ENCODE measurements at places on chromosomes 7 and 10.

GRCh38 chr7:50085344-50085743 is 7.7 kb downstream of the ZPBP start:
- H3K27me3 ChIP-seq, result no peaks in the 10 kb centered on the region
- H3K27ac ChIP-seq, result no peak overlapping the region
- no peak overlapping the region for H3K4me3 ChIP-seq
- DNase-seq, result peak; percentile 82
- H3K4me1 ChIP-seq, result no peaks in the 10 kb centered on the region

- no peaks in the 10 kb centered on the region for H3K4me1 ChIP-seq
- H3K4me3 ChIP-seq, result no peak overlapping the region
- no peaks in the 10 kb centered on the region for H3K36me3 ChIP-seq
- H3K27ac ChIP-seq, result no peak overlapping the region
These were observed 11.4 kb upstream of the FAS start for GRCh38 chr10:88979153-88979562.

GRCh38 chr7:43531700-43532099 is 51.2 kb upstream of the STK17A start:
- H3K4me3 ChIP-seq, result no peak overlapping the region
- no peak for DNase-seq
- H3K27me3 ChIP-seq, result no peaks in the 10 kb centered on the region
- no peak overlapping the region for H3K27ac ChIP-seq
- no peaks in the 10 kb centered on the region for H3K36me3 ChIP-seq

- no peak overlapping the region for H3K27ac ChIP-seq
- no peaks in the 10 kb centered on the region for H3K27me3 ChIP-seq
- no peaks in the 10 kb centered on the region for H3K36me3 ChIP-seq
- no peak overlapping the region for H3K4me3 ChIP-seq
- no peaks in the 10 kb centered on the region for H3K4me1 ChIP-seq
These were observed 453.4 kb upstream of the NFE2L3 start for GRCh38 chr7:25698451-25699113.

DNA sequence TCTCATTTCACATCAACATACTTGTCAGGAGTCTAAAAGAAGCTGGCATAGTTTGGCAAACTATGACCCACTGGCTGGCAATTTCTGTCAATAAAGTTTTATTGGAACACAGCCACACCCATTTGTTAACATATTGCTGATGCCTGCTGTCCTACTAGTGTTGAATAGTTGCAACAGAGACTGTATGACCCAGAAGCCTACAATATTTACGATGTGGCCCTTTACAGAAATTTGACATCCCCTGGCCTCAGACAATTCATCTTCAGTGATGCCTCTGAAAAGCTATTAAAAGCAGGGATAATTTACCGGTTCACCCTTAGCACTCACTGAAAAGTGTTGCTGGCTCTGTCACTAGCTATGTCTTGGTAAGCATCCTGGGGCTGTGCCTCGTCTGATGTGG is 155.2 kb downstream of the ARID5B start:
- no peak for DNase-seq
- H3K36me3 ChIP-seq, result no peaks in the 10 kb centered on the region

DNA sequence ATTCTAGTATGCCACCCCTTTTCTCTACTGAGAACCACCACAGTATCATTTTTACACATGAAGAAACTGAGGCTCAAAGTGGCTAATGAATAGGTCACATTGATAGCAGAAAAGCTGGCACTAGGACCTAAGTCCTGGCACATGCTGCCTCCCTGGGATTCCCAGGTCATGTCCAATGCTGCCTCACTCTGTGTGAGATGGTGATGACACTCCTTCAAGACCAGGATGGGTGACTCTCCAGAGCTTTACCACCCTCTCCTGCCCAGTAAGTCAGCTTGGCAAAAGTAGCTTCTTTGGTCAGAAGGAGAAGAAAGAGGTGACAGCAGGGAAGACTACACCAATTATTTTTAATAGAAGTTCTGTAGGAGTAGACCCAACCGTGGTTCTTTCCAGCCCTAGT is 13.3 kb upstream of the AKR1B10 start:
- H3K36me3 ChIP-seq, result no peaks in the 10 kb centered on the region
- DNase-seq, result no peak
- no peak overlapping the region for H3K4me3 ChIP-seq
- no peak overlapping the region for H3K27ac ChIP-seq
- no peaks in the 10 kb centered on the region for H3K27me3 ChIP-seq

DNA sequence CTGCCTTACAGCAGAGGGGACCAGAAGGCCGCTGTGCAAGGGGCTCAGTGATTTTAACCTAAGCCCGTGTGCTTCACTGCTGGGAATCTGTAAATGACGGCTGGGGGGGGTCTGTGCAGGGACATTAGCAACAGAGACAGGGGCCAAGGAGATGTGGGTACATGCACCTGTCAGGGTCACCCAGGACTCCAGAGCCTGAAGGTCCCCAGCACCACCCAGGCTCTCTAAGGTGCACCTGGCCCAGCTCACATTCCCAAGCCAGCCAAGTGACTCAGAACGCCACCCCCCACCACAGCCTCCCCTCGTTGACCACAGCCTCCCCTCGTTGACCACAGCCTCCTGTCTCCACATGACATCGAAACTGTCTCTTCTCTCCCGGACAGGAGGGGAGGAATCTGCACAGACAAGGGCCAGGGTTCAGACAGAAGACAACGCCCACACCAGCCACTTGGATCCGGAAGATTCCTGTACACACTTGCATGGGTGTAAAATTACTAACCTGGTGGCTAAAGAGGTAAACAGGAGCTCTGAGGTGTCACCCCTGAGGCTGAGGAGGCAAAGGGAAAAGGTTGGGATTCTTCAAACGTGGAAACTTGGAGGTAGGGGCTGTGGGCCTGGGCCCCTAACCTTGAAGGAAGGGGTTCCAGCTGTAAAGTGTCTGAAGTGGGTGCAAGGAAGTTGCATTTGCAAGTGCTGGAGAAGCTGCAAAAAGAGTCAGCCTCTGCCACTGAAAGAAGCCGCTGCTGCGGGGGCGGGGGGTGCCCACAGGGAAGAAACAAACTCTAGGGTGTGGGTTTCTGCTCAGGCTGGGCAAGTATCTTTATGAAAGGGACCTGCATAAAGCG is 27.0 kb downstream of the CALML3 start:
- H3K4me1 ChIP-seq, result no peaks in the 10 kb centered on the region
- no peaks in the 10 kb centered on the region for H3K36me3 ChIP-seq
- DNase-seq, result no peak
- H3K27ac ChIP-seq, result no peak overlapping the region
- no peaks in the 10 kb centered on the region for H3K27me3 ChIP-seq

DNA sequence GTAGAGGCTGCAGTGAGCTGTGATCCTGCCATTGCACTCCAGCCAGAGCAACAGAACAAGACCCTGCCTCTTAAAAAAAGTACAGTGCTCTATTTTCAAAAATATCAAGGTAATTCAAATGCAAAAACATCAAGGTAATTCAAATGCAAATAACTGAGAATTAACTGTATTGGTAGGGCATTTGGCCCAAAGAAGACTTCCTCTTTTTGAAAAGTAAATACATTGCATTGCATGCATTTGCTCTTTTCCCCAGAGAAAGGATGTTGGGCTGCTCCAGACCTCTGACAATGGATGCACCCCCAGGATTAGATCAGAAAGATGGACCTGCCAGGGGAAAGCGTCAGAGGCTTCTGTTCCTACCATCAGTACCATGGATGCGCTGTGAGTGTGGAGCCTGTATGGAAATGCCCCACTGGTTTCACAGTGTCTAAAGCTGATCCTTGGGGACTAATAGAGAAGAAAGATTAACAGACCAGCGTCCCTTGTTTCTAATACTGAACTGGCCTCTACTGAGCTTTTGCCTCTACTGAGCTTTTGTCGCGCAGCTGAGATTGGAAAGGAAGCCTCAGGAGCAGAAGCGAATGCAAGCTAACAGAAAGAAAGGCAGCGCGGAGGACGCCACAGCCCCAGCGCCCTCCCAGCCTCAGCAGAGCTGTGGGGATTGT is 93.5 kb upstream of the LYZL2 start:
- no peak overlapping the region for H3K27ac ChIP-seq
- no peak for DNase-seq
- H3K27me3 ChIP-seq, result no peaks in the 10 kb centered on the region
- H3K4me3 ChIP-seq, result no peak overlapping the region
- no peaks in the 10 kb centered on the region for H3K36me3 ChIP-seq

- no peak overlapping the region for H3K27ac ChIP-seq
- H3K36me3 ChIP-seq, result no peaks in the 10 kb centered on the region
- peaks cover 5% of the 10 kb centered on the region for H3K4me1 ChIP-seq
- H3K27me3 ChIP-seq, result no peaks in the 10 kb centered on the region
These were observed 52.8 kb downstream of the CDK6 start for GRCh38 chr7:92783260-92784201.

DNA sequence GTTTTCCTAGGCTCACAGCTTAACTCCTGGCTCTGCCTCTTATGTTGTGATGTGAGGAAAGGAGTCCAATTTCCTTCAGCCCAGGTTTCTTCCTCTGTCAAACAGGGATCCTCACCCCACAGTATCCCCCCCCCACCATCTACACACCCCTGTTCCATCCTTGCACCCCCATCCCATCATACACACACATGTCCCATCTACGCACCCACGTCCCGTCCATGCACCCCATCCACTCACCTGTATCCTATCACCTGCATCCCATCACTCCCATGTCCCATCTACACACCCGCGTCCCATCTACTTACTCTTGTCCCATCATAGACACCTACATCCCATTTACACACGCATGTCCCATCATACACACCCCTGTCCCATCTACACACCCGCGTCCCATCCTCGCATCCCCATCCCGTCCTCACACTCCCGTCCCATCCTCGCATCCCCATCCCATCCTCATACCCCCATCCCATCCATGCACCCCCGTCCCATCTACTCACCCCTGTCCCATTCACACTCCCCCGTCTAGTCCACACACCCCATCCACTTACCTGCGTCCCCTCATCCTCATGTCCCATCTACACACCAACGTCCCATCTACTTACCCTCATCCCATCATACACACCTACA is 117.3 kb downstream of the TRRAP start:
- H3K4me1 ChIP-seq, result no peaks in the 10 kb centered on the region
- H3K4me3 ChIP-seq, result no peak overlapping the region
- H3K27me3 ChIP-seq, result no peaks in the 10 kb centered on the region
- H3K27ac ChIP-seq, result no peak overlapping the region
- no peak for DNase-seq

- DNase-seq, result no peak
- H3K36me3 ChIP-seq, result no peaks in the 10 kb centered on the region
- H3K4me3 ChIP-seq, result no peak overlapping the region
- no peaks in the 10 kb centered on the region for H3K4me1 ChIP-seq
- H3K27me3 ChIP-seq, result no peaks in the 10 kb centered on the region
These were observed 978.6 kb downstream of the SORCS1 start for GRCh38 chr10:106185951-106186350.

DNA sequence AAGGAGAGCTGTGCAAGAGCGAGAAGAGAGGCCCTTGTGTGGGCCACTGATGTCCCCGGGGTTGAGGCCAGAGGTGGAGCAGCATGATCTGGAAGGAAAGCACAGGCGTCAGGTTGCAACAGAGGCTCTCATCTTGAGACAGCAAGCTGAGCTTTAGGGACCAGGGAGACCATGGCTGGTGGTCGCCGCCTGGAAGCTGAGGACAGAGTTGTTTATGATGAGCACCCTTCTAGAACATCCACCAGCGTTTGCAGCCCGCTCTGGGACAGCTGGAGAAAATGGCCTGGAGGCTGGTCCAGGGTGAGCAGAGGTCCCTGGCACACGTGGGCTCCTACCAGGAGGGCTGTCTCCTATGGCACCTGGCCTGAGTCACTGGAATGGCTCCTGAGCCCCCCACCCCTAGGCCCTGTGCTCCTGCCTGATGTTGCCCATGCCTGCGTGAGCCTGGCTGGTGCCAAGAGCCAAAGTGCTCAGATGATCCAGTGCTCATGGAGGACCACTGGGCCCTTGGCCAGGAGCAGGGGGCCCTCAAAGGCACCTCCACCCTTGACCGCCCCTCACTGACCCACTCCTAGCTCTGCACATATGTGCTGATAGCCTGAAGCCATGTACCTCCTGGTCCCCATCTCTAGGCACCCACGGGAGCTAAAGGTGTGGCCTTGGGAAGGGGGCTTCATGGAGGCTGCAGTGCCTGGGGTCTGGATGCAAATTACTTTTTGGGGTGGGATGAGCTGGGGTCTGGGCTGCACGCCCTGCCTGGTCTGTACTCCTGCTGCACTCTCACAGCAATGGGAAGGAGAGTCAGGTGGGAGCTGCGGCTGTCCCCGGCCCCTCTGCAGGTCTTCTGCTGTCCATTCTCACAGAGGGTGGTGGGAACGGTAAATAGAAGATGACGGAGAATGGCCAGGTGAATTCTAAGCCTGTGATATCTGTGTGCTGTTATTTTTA is 40.1 kb upstream of the RET start:
- DNase-seq, result no peak
- H3K4me1 ChIP-seq, result no peaks in the 10 kb centered on the region
- H3K27ac ChIP-seq, result no peak overlapping the region
- no peaks in the 10 kb centered on the region for H3K36me3 ChIP-seq
- H3K27me3 ChIP-seq, result no peaks in the 10 kb centered on the region
- no peak overlapping the region for H3K4me3 ChIP-seq

GRCh38 chr10:58253184-58253583 is 14.5 kb downstream of the IPMK start:
- no peaks in the 10 kb centered on the region for H3K4me1 ChIP-seq
- no peak for DNase-seq
- H3K27me3 ChIP-seq, result no peaks in the 10 kb centered on the region

DNA sequence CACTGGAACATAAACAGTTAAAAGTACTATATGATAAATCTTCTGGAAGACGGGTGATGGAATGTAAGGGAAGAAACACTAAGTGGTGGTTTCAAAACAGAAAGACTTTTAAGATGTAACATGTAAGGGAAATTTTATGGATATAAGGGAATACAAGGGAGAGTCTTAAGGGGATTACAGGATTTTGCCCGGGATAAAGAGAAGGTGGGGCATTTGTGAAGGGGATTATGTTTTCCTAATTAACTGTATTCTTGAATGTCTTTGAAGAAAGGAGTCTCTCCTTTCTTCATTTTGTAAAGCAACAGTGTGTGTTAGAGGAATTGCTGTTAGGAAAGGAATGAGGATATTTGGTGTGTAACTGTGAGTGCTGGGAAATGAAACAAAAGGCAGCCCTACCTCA is 745.2 kb downstream of the AUTS2 start:
- no peak overlapping the region for H3K4me3 ChIP-seq
- DNase-seq, result no peak
- H3K27ac ChIP-seq, result no peak overlapping the region
- no peaks in the 10 kb centered on the region for H3K27me3 ChIP-seq
- H3K4me1 ChIP-seq, result no peaks in the 10 kb centered on the region

- H3K4me1 ChIP-seq, result no peaks in the 10 kb centered on the region
- DNase-seq, result no peak
- H3K4me3 ChIP-seq, result peak overlapping the region; percentile 99
- no peaks in the 10 kb centered on the region for H3K36me3 ChIP-seq
- no peaks in the 10 kb centered on the region for H3K27me3 ChIP-seq
These were observed 1.3 kb downstream of the UBN2 start for GRCh38 chr7:139232377-139232717.

DNA sequence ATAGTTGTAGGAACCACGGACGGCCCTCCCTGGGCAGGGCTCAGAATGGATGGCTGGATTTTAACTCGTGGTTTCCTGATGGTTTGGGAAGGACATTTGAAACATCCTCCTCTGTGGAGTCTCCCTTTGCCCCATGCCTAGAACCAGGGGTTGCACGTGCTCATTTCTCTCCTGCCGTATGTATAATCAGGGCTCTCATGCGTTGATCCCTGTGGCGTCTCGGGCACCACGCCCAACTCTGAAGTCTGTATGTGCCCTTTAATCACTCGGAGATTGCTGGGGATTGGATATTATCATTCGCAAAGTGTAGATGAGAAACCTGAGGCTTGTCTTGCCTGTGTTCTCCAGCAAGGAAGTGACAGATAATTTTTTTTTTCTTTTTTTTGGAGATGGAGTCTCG is 257.1 kb downstream of the CAMK1D start:
- no peak overlapping the region for H3K4me3 ChIP-seq
- no peak for DNase-seq
- no peaks in the 10 kb centered on the region for H3K27me3 ChIP-seq
- no peak overlapping the region for H3K27ac ChIP-seq

Measured in mesendoderm (in vitro differentiated cells).